ENCODE measurements at places on chromosomes 3 and 15. TPM values are rescaled to one million over a fixed set of nuclear protein-coding genes. Genes with fewer than 3 reads are reported as not detected.

Gene OCA2
- not detected for total RNA-seq

Gene ZNF654
- total RNA-seq: 14.3 TPM

Gene PLAAT1
- total RNA-seq: not detected

Gene LIPH
- under 0.01 TPM for total RNA-seq

Gene CCR5
- not detected for total RNA-seq

Gene SPTBN5
- 0.23 TPM for total RNA-seq

Gene AADAC
- total RNA-seq: 1.8 TPM

Gene SLC51B
- not detected for total RNA-seq

Gene PLSCR4
- total RNA-seq: 52.2 TPM

Gene PYGO1
- total RNA-seq: 5.0 TPM

All from smooth muscle cell of the coronary artery (primary cell).